Stimulated activated CD8-positive, alpha-beta memory T cell treated with anti-CD3 and anti-CD28 coated beads, Interleukin-7, amount 100 ng/mL, for 4 hours (primary cell): ENCODE measurements at places on chromosomes 1 and 21.

DNA sequence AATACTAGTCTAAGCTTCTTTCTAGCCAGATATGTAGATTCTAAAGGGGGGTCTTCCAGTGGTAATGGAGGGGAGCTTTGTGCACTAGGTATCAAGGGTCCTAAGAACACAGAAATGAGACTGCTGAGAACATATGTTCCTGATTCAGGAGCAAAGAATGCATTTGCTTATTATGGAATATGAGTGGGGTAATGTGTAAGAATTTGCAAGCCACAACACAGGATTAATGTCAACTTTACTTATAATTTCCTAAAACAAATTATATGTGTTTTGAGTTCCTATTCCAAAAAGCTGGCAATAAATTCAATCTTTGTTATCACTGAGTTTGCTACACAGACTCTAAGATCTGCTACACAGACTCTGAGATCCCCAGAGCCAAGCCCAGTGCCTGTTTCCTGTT is 357.0 kb upstream of the PTBP2 start:
- DNase-seq, result no peak

DNA sequence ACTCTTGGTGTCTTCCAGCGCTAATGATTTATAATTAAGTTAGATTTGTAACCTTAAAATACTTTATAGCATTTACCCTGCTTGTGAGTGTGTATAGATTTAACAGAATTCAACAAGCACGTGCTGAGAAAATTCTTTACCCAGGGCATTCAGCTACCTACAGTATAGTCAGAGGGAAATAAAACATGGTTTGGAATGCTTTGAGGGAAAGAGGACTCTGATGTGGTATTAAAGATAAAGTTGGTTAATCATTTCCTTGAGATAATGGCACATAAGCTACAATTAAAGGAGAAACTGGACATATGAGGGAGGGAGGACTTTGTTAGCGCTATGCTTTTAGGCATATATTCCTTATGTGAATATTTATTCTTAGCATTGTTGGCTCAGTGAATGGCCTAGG is 26.4 kb upstream of the IL12RB2 start:
- DNase-seq, result no peak

DNA sequence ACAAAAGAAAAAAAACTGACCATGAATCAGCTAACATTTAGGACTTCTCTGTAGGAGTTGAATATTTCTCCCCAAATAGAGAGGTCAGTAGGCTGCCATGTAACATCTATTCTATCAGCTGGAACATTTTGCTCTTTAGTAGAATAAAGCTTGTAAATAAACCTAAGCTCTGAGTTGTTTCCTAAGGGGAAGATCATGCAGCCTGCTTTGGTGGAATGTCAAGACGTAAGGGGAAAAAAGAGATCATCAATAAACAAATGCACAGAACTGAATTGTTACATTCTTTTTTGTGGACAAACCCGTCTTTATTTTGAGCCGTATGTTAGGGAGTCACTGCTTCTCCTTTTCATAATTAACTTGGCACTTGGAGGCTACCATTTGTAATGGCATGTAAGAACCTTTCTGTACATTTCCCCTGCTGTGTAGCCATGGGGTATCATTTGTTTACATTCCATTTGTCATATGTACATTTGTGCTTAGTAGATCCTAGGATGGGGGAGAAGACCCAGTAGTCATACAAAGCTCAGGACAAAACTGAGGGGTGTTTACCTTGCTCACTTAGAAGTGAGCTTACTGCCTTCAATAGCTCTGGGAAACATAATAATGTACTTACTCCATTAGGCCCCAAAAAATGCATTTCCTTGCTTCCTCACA is 10.8 kb upstream of the PALMD start:
- DNase-seq, result no peak

DNA sequence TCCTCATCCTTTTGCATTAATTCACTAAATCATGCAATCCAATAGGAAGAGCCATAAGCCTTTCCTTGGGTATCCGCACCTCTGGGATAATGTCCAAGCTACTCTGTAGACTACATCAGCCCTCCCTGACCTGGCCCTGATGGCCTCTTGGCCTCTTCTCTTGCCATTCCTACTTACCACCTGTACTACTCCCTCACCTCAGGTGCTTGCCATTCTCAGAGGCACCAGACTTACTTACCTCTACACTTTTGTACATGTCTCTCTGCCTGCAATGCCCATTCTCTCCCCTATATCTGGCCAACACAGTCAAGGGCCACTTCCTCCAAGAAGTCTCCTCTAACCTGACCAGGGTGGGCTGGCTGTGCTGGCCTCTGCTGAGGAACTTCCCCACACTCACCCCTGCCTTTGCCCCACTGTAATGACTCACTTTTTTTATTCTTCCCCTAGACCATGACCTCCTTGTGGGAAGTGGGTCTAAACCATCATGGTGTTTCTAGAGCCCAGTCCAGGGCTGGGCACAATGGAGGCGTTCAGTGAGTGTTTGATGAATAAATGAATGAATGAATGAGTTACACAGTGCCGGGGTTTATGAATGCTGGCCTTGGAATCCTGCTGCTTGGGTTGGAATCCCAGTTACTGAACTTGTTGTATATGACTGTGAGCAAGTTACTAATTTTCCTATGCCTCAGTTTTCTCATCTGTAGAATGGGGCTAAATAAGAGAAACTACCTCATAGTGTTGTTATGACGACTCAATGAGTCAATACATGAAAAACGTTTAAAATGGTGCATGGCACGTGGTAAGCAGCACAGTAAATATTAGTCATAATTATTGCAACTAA is 179.8 kb downstream of the FOXD2 start:
- no peak for DNase-seq

GRCh38 chr21:33844104-33844889 is 71.3 kb downstream of the ATP5PO start:
- no peak for DNase-seq

DNA sequence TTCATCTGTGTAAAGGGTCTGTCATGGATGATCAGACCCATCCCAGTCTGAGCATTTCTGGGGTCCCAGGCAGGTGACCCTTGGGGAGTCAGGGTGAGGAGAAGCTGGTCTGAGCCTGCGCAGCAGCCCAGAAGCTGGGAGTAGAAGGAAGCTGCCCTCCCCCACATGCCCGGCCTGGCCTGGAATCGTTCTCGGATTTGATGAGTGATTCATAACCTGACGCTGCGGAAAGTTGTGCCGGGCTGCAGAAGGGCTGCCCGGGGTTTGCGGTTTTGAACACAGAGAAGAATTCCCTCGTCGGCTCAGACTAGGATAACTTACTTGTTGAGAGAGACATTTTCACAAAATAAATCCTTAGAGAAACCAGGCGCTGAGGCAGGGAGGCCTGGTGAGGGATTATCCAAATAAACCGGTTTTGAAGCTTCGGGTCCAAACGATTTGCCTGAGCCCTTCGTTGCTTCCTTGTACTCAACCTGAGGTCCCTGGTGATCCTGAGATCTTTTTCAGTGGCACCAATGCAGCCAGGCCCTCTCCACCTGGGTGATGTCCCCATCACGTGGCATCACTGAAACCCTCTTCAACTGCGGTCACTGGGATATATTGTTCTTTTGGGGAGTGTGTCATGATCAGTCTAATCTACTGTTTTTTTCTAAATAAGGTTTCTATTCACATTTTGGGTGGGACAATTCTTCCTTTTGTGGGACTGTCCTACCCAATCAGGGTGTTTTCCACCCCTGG is 29.2 kb downstream of the EPHB2 start:
- no peak for DNase-seq

DNA sequence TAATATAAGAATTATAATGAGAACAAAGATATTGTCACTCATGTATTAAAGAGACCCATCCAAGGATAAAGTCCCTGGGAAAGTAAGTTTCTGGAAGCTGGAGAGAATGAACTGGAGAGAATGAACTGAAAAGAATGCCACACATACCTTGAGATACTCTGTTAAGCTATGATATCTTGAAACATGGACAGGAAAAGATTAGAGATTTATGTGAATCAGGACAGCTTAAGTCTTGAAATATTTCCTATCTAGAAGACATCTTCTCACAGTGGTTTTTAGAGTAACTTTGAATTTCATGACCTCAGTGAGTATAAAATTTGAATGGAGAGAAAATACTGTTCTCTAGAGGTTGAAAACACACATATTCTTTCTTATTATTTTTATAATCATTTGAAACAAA is 201.3 kb upstream of the HMCN1 start:
- DNase-seq, result no peak

DNA sequence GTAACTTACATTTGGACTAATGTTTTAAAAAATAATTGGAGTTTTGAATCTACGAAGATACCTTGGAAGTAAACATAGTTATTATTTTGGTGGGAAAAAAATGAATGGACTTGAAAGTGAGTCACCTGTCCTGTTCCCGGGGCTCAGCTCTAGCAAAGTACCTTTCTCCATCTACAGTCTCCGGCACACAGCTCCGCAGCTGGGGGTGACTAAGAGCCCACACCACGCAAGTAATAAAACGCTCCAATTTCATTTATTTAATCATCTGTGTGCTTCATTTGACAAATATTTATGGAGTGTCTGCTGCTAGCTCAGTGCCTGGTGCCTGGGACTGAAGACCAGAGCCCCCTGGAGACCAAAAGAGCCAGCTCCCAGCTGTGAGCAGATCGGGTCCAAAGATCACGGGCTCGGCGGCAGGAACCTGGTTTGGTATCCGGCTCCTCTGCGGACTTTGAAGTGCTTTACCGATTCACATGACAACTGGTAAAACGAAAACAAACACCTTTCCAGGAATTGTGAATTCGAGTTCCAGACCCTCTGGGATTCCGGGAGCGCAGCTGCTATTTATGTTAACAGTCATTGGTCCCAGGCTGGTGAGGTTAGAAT is 1.7 kb upstream of the RIPK4 start:
- no peak for DNase-seq

DNA sequence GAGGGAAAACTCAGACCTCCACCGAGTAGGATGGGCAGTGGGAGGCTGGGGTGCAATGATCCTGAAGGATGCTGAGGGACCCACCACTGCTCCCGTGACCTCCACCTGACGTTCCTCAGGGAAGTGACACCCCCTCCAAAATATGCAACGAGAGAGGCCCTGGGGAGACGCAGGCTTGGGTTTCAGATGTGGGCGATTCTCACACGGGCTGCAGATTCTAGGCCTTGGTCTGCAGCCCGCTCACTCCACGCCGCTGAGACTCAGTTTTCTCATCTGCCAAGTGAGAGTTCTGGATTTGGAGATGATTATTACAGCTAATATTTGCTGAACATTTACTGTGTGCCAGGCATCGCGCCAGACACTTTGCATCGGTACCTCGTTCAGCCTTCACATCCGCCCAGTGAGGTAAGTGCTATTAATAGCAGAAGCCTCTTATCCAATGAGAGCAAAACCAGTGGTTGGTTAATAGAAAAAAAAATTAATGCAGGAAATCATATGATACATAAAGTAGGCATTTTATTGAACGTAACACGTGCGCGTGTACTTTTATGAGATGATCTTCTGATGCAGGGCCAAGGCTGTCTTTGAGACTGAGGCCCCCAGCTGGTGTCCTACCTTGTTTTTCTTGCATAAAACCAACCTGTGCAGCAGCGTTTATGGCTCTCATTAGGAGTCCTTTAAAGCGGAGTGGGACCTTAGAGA is 102.0 kb upstream of the RUNX3 start:
- peak; percentile 40 for DNase-seq

- DNase-seq, result no peak
Measured at GRCh38 chr1:156503698-156504437, 3.3 kb upstream of the MEF2D start.

- no peak for DNase-seq
Measured at GRCh38 chr1:86852289-86852688, 61.6 kb downstream of the SELENOF start.

DNA sequence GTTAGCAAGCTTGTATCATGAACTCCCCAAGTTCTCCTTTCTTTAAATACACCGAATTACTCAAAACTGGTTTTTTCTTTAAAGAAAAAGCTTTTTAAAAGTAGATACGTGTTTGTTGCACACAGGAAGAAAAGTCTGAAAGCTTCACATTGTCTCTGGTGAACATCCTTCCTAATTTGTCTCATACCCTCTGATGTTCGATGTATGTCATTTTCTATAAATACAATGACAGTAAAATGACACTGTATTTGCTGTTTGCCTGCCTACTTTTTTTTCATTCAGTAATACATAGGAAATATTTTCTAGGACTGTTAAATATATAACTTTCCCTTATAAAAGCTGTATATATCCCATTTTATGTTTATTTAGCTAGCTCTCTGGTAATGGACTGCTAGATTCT is 153.9 kb downstream of the GALNT2 start:
- no peak for DNase-seq

DNA sequence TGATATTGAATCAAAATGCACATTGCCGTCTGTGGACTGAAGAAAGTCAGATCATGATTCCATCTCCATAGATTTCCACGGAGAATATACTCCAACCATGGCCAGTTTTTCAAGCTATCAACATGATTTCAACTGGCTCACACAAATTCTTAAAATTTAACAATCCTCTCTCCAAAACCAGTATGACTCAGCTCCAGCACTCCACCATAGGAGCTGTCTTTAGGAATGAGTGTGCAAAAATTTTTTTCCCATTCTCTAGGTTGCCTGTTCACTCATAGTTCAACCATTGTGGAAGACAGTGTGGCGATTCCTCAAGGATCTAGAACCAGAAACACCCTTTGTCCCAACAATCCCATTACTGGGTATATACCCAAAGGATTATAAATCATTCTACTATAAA is 40.8 kb downstream of the RGL1 start:
- DNase-seq, result no peak

GRCh38 chr1:47188791-47189785 is 748 bp downstream of the PDZK1IP1 start:
- DNase-seq, result no peak

DNA sequence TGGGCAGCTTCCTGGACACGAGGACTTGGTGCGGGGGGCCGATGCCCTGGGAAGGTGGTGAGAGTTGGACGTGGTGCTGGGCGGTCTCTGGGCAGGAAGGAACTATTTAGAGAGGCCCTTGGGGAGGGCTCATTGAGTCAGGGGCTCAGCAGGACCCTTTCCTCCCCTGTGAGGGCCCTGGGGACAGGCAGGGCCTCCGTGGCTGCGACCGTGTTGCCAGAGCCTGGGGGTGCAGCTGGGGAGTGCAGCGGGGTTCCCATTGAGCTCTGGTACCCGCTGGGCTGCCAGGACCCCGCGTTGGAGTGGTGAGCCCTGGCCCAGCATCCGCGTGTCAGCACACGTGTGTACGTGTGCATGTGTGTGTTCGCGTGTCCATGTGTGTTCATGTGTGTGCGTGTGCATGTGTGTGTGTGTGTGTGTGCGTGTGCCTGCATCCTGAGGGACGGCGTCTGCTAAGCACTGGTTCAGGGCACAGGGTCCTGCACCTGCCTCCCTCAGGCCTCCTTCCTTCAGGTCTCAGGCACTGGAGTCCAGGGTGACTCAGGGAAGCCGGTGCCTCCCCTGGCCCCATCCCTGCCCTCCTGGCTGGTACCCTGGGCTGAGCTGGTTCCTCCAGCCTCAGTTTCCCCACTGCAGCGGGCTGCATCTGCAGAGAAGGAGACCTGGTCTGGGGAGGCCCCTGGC is 10.7 kb downstream of the RNF223 start:
- no peak for DNase-seq

GRCh38 chr1:174497478-174497877 is 49.7 kb downstream of the GPR52 start:
- no peak for DNase-seq

GRCh38 chr1:232574889-232575762 is 54.8 kb downstream of the SIPA1L2 start:
- no peak for DNase-seq
